ENCODE measurements at places on chromosomes 2 and 18. TPM values are rescaled to one million over a fixed set of nuclear protein-coding genes. Genes with fewer than 3 reads are reported as not detected.

DIPK1C gene
- not detected for total RNA-seq

- peak; percentile 18 for DNase-seq
These were observed 152.6 kb upstream of the TTC39C start for GRCh38 chr18:23861805-23862470.

CCDC74A gene
- 7.0 TPM for total RNA-seq

PSMA8 gene
- not detected for total RNA-seq

DNA sequence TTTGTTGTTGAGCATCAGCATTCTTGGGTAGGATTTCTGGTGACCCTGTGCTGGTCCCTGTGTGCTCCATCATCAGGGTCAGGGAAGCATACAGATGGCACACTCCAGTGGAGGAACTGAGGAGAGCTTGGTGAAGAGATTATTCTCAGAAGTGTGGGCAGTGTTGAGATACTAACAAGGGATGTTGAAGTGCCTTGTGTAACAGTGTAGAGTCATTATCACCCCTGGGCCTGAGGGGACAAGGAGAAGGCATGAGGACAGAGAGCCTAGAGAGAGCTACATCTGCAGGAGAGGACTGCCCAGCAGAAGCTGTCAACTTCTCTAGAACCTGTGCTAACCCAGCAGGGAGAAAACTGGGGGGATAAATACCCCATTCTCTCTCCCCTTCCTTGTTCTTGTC, 189.0 kb downstream of the PLCL1 start:
- DNase-seq: no peak

GRCh38 chr2:15943378-15944280, 3.3 kb downstream of the MYCN start:
- DNase-seq: peak; percentile 96

GRCh38 chr2:74544634-74545033, 9.1 kb downstream of the LOXL3 start:
- DNase-seq: no peak

GRCh38 chr2:111226876-111227700, 106.4 kb downstream of the BCL2L11 start:
- DNase-seq: peak; percentile 36

DNA sequence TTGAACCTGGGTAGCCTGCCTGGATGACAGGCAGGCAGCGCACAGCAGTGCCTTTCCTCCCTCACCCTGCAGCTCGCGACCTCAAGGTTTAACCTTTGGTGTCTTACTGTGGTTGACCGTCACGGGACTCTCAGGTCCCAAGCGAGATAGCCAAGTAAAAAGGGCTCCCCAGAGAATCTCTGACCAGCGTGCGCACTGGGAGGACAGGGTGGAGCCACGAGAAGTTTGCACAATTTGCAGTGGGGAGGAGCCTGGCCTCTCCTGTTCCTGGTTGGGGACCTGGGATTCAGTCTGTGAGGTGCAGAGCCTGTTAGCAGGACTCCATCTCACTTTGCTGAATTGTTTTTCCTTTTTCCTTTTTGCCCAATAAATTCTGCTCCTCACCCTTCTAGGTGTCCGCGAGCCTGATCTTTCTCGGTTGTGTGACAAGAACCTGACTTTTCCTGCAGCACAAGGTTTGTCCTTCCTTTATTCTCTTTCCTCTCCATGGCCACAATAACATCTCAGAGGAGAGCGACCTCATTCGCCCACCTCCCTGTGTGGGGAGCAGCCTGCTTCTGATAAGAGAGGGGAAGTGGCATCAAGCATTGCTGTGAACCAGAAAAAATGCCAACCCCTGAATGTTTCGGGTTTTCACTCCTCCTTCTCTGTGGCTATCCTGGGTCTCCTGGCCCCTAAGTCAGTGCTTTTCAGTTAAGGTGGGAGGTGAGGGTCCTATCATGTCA, 36.2 kb downstream of the POU3F3 start:
- DNase-seq: no peak

DNA sequence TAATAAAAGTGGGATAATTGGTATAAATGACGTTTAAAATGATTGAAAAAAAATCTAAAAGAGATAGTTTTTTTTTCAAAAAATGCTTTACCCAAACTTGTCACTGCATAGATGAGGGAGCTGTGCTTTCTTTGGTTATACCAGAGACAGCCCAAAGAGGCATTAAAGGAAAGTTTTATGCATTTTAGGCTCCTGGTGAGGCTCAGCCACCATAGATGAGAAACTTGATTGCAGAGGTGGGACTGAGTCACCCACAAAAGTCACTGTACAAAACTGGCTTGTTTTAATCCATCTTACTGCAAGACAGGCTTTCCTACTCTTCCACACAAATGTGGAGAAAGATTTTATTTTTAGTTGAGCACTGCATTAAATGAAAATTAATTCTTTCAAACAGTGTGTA, 2.4 kb downstream of the SMYD1 start:
- DNase-seq: no peak

- DNase-seq: peak; percentile 50
These were observed 75.9 kb downstream of the SH3BP4 start for GRCh38 chr2:235027558-235028214.

CRYBA2 gene
- total RNA-seq: 1.3 TPM

TCF23 gene
- not detected for total RNA-seq

DNA sequence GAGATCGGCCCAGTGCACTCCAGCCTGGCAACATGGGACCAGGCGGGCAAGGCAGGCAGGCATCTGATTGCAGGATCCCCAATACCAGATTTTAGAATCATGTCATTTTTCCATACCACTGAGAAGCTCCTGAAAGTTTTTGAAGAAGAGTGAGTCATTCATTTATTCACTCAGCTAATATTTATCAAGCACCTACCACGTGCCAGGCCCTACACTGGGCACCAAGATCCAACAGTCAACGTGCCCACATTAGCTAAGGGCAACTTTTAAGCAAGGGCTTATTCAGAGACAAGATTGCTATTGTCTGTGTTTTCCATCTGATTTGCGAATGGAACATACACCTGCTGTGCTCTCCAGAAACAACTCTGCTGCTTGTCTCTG, 126.8 kb upstream of the LGALSL start:
- DNase-seq: no peak

SEPTIN10 gene
- 106 TPM for total RNA-seq

EVX2 gene
- 0.70 TPM for total RNA-seq

GRCh38 chr2:64625299-64626145, 28.2 kb downstream of the SERTAD2 start:
- DNase-seq: no peak

All from A673 (cell line).